ENCODE measurements at places on chromosomes 4 and X.

DNA sequence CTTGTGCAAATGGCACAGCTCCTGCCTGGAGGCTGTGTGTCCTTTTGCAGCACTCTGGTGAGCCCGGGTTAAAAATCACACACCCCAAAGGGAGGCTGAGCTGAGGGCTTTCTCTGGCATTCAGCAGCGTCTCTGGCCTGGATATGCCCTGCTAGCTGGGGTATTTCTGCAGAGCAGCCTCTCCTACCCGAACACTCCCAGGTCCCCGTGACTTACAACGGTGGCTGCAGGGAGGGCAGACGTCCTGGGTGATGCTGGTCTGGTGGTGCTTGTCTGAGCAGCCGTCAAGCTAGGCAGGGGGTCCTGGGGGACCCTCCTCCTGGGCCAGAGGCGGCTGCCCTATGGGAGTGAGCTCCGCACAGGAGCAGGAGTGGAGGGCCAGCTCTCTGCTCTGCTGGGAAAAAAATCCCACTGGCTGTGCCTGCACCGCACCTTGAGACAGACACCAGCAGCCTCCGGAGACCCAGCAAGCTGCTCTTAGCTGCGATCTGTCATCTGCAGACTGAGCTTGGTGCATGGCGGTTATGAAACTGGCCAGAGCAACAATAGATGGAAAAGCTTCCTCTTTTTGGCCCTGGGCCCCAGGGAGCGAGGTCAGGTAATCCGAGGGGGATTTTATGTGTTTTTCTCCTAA lies 41.3 kb upstream of the ASMTL start:
- DNase-seq, result no peak

- DNase-seq, result no peak
Measured at GRCh38 chr4:139137763-139138162, 39.3 kb downstream of the ELF2 start.

DNA sequence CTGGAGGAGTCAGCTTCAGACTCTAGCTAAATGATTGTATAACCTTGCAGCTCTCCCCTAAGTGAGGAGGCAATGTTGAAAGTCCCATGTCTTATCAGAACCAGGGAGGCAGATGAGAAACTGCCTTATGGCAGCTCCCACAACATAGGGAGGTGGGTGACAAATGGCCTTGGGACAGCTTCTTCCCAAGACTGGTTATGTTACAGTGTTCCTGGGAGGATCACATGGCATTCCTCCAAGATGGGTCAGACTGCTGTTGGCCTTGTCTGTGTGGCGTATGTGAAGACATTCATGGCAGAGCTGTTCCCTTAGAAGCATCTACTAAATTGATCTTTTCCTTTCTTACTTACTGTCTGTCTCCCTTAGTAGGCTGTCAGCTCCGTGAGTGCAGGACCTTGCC lies 42.0 kb downstream of the HPRT1 start:
- DNase-seq, result no peak

DNA sequence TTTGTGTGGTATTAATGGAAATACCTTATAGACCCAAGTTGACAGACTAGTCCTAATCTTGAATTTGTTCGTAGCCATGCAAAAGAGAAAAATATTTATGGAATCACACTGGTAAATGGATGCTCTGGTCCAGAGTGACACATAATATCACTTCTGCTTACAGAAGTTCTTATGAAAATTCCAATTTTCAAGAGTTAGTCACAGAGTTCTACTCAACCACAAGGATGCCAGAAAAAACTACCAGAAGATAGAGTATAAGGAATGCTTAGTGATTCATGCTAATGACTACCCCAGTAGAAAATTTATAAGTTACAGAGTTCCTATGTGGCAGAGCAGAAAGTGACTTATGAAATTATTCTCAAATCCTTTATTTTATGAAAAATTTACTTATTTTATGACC lies 1384.8 kb downstream of the FAM133A start:
- DNase-seq, result no peak

DNA sequence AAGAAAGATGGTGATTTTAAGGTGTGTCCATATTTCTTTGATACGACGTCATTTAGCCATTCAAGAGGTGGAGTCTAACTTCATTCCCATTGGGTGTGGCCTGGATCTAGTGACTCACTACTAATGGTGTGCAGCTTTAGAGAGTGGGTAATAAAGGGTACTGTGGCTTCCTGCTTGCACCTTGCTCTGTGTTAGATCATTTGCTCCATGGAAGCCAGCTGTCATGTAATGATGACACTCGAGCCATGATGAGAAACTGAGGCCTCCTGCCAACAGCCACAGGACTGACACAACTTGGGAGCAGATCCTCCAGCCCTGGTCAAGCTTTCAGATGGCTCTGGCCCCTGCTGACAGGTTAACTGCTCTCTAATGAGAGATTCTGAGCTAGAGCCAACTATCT lies 82.0 kb downstream of the UNC5C start:
- DNase-seq, result no peak

DNA sequence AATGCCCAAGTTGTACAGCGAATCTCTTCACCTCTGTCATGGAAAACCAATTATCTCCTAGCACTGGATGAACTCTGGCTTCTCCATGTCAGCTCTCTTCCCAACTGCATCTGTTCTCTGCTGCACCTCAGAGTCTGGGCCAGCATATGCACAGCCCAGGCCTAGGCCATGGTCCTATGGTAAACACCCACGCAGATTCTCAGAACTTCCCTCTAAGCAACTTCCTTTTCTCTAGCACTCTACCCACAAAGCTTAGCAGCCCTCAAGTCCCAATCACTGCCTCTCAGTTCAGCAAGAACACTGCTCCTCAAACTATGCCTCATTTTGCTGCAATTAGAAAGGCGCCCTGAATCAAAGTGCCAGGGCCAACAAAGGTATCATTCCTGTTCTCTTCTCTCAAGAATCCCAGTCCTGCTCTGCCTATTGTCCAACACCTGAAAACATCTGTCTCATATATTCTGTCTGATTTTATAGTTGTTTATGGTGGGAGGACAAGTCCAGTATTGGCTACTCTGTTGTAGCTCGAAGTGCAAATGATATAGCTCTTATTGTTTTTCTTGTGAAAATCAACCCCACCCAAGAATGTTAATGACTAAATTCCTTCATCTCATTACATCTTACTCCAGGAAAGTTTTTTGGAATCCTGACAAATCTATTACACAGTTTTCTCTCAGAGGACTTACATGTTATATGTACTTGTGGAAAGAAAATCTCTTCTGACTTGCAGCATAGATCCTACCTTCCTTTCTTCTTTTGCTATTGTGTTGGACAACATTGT lies 85.4 kb downstream of the DCHS2 start:
- no peak for DNase-seq

Data from Jurkat, Clone E6-1 (cell line).